Fibroblast of mammary gland (primary cell): ENCODE measurements at places on chromosomes 5 and 9.

DNA sequence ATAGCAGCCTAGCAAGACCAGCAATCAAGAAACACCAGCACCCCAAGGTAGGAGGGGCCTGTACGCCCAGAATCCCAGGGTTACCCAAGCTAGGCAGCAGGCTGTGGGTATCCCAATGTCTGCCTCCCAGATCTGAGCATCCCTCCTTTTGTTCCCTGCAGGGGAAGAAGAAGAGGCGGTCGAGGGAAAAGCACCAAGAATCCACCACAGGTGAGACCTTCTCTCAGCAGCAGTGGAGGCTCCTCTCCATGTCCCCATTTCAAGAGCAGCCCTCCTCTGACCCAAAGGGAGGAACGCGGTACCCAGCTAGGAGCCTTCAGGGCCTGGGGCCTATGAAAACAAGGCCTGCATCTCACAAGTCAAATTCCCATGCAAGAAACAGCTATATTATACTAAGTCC lies 28.9 kb downstream of the TCF7 start:
- no peak for DNase-seq

- DNase-seq = no peak
These were observed 61.0 kb downstream of the INVS start for GRCh38 chr9:100160021-100160420.

DNA sequence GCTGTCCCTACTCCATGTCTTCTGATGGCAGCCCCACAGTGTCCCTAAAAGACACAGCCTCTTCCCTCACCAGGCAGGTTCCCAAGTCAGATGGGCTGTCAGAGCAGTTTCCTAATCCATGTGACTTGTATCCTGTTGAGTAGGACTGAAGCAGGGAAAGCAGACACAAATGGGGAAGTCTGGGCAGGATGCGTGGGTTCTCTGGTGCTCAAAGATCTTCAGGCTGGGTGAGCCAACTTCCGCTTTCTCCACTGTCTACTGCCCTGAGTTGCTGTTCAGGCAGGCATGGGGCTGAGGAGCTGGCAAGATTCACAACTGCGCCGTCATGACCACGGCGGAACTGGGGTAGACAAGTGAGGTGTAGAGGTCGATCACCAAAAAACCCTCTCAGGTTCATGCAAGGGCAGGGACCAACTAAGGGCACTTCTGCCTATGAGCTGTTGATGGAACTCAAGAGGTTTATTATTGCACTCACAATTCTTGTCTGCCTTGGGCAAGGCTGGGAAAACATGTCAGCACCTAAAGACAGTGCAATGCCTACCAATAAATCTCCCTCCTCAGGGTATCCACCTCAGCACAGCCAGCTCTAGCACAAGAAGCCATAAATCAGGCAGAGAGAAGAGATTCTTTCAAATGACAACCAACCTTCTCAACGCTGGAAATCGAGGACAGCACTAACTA lies 83.4 kb downstream of the RAPGEF1 start:
- DNase-seq = no peak

DNA sequence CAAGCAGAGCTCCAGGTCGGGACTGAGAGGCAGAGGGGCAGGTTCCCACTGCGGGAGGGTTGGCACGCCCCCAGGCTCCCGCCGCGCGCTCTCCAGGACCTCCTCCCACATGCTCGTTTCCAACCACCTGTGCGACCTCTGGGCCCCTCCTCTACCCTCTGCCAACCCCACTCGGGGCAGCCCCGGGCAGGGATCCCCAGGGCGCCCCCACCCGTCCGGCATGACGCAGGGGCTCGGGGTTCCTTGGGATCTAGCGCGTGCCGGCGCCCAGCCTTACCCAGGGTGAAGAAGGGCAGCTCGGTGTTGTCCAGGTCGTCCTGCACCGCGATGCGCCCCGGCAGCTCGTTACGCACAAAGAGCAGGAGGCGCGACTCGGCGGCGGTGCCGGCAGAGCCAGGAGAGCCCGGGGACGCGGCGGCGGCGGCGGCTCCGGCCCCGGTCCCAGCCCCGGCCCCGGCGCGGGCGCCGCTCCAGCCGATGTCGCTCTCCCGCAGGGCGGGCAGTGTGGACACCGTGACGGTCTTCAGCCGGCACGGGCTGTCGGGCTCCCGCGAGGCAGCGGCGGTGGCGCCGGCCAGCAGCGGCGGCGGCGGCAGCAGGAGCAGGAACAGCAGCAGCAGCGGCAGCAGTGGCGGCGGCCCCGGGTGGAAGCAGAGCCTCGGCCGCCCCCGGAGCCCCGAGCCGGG lies 494 bp downstream of the ASTN2 start:
- DNase-seq = peak; percentile 1

- peak; percentile 78 for DNase-seq
These were observed 3.9 kb downstream of the TEX53 start for GRCh38 chr9:114653556-114654159.

- no peak for DNase-seq
These were observed 22.2 kb downstream of the LRSAM1 start for GRCh38 chr9:127473501-127473900.
